ENCODE measurements at places on chromosomes 3 and 15. TPM values are rescaled to one million over a fixed set of nuclear protein-coding genes. Genes with fewer than 3 reads are reported as not detected.

GMPPB gene
- total RNA-seq: 10.6 TPM

- H3K27me3 ChIP-seq: no peaks in the 10 kb centered on the region
- no peaks in the 10 kb centered on the region for H3K36me3 ChIP-seq
- no peak overlapping the region for H3K27ac ChIP-seq
- H3K4me1 ChIP-seq: no peaks in the 10 kb centered on the region
Observed at GRCh38 chr3:54053211-54053610, 69.1 kb upstream of the CACNA2D3 start.

- H3K4me1 ChIP-seq: peaks cover 19% of the 10 kb centered on the region
- no peak within 1 kb of the TSS for H3K4me3 ChIP-seq
- no peak within 1 kb of the TSS for H3K27ac ChIP-seq
- H3K36me3 ChIP-seq: no peaks in the 10 kb centered on the region
- H3K27me3 ChIP-seq: peaks cover 12% of the 10 kb centered on the region
Observed at GRCh38 chr15:63597038-63597790, at the start of gene FBXL22. FBXL22 (plus strand) TSS chr15:63597387; CDS start chr15:63597393, 6 bp downstream.

DNA sequence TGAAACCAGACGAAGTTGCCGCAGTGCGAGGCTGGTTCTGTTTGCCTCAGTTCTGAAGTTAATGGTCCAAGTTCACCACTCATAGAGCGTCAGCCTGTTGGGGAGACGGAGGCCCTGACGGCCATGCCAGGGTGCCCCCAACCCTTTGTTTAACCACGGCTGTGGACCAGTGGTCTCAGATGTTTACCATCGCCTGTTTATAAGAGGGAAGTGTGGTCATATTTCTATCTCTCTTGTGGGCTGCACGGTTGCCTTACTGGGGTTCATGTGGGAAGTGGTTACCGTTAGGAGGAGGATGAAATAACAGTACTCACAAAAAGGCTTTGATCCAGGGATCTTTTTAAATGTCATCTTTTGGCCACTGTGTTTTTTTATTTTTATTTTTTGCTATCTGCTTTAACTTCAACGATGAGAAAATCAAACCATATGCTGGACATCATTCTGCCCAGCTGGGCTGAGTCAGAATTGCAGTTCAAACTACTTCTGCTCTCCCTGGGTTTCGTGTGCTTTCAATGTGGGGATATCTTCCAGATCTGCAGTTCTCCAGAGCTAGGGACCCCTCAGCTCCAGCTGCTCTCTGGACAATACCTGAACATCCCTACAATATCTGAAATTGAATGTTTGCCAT lies 17.8 kb downstream of the SMAD3 start:
- no peaks in the 10 kb centered on the region for H3K36me3 ChIP-seq
- H3K27me3 ChIP-seq: no peaks in the 10 kb centered on the region
- H3K4me1 ChIP-seq: peaks cover 54% of the 10 kb centered on the region
- no peak for DNase-seq
- no peak overlapping the region for H3K27ac ChIP-seq
- H3K4me3 ChIP-seq: no peak overlapping the region

TARS3 gene
- total RNA-seq: 21.2 TPM

CFAP92 gene
- 5.3 TPM for total RNA-seq

SLC22A14 gene
- total RNA-seq: not detected

DNA sequence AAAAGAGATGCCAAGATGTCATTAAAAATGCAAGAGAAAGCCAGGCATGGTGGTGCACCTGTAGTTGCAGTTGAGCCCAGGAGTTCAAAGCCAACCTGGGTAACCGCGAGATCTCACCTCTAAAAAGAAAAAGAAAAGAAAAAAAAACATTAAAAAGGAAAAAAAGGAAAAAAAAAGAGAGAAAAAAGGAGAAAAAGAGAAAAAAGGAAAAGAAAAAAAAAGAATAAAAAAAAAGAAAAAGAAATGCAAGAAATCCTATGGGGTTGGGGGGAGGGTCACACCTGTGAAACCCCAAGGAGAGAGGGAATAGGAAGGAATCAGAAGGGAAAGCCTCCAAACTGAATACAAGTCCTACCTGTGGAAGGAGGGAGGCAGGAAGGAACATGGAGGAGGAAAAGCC lies 5.2 kb upstream of the SUMF1 start:
- H3K27ac ChIP-seq: no peak overlapping the region
- no peak for DNase-seq

DNA sequence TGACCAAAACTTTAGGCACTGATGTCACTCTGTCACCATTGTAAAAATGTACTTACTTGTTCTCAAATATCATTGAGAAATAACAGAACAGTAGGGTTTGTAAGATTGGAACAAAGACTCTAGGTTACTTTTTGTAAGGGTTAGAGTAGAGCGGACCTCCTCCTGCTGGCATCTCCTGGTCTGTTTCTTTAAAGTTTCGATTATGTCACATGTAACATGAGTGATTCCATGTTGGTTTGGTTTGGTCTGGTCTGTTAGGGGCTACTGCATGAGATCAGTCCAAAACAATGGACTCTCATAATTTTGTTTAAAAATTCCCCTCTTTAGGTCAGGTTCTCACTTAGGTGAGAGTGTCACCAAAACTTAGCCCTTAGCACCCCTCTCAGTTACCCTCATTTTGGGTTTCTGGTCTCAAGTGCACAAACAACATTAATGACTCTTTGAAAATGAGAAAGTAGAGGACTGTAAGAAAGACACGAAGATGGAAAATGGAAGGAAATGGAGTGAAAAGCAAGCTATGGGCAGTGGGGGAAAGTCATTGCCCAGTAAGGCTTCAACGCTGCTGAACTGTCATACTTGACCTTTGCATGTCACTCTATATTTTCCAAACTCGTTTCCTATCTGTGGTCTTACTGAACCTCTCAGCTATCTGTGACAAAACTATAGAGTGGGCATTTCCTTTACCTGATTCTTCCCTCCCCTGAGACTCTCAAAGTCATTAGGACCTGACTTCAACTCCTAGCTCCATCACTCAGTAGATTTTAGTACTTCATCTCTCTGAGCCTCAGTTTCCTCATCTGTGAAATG lies 52.7 kb downstream of the LDHAL6B start:
- no peak overlapping the region for H3K4me3 ChIP-seq
- no peak for DNase-seq
- peaks cover 15% of the 10 kb centered on the region for H3K4me1 ChIP-seq

DNA sequence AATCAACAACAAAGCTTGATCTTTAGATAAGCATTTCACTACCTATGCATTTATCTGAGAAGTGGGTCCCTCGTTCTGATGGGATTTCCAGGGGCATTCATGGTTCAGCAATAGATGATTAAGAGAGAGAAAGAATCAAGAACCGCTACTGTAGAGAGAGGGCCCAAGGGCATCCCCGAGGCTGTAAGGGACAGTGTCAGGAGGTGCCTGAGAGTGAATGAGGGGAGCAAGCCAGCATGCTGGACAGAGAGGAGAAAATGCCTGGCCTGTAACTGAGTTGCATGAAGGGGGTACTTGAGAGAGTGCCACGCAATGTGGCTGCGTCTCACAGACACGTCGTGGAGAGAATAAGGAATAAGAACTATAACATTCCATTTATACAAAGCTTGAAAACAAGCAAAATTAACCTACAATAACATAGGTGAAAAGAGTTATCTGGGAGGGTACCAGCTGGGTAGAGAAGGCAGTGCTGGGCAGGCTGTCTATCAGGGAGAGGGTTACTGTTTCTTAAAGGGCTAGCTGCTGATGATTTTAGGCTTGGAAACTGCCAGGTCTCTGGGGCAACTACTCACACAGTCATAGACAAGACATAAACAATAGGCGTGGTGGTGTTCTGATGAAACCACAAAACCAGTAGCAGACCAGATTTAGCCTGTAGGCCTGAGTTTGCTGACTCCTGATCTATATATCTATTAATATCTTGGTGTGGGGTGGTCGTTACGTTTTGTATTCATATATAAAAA lies 374.6 kb upstream of the CFAP20DC start:
- no peak for DNase-seq
- no peak overlapping the region for H3K4me3 ChIP-seq

DNA sequence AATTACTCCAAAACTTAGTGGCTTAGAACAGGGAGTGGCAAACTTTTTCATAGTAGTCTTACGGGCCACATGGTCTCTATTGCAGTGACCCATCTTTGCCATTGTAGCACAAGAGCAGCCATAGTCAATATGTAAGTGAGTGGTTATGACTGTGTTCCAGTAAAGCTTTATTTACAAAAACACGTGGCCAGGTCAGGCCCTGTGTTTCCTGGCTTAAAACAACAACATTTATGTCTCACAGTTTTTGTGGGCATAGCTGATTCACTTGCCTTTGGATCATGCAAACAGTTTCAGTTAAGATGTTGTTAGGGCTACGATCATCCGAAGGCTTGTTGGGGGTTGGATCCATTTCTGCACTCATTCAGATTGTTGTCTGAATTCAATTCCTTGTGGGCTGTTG lies 103.8 kb downstream of the CHCHD6 start:
- no peaks in the 10 kb centered on the region for H3K36me3 ChIP-seq
- no peaks in the 10 kb centered on the region for H3K4me1 ChIP-seq
- H3K27me3 ChIP-seq: no peaks in the 10 kb centered on the region
- no peak for DNase-seq
- H3K4me3 ChIP-seq: no peak overlapping the region
- H3K27ac ChIP-seq: no peak overlapping the region

ATP13A4 gene
- 0.32 TPM for total RNA-seq
